ENCODE measurements at places on chromosomes 11 and 22.

- no peak for DNase-seq
These were observed 43.6 kb downstream of the IGF2 start for GRCh38 chr11:2095542-2095941.

GRCh38 chr11:68128682-68129327, 7.6 kb upstream of the CHKA start:
- no peak for DNase-seq

GRCh38 chr22:22085702-22086500, 103.3 kb upstream of the TOP3B start:
- DNase-seq = no peak

- DNase-seq = no peak
These were observed 33.1 kb upstream of the SPON1 start for GRCh38 chr11:13929395-13929891.

DNA sequence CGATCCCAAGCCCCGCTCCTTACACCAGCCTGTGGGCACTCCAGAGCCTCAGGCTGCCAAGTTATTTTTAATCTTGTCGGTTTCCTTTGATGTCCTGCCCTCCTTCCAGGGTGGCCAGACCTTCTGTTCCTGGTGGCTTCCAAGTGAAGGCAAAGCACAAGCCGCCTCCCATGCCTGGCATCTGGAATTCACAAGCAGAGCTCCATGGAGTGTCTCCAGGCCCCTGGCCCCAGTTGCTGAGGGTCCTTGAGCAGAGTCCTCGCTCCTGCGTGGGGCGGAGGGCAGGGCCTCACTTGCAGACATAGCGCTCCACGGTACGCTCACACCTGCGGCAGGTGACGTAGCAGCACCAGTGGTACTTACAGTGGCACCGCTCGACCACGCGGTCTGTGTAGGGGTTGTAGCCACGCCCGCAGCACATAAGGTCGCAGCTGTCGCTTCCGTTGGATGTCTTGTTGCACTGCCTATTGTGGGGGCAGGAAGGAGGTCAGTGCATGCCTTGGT, 19.5 kb downstream of the WNT11 start:
- no peak for DNase-seq

GRCh38 chr11:93988912-93989311, 32.2 kb upstream of the HEPHL1 start:
- DNase-seq = no peak

DNA sequence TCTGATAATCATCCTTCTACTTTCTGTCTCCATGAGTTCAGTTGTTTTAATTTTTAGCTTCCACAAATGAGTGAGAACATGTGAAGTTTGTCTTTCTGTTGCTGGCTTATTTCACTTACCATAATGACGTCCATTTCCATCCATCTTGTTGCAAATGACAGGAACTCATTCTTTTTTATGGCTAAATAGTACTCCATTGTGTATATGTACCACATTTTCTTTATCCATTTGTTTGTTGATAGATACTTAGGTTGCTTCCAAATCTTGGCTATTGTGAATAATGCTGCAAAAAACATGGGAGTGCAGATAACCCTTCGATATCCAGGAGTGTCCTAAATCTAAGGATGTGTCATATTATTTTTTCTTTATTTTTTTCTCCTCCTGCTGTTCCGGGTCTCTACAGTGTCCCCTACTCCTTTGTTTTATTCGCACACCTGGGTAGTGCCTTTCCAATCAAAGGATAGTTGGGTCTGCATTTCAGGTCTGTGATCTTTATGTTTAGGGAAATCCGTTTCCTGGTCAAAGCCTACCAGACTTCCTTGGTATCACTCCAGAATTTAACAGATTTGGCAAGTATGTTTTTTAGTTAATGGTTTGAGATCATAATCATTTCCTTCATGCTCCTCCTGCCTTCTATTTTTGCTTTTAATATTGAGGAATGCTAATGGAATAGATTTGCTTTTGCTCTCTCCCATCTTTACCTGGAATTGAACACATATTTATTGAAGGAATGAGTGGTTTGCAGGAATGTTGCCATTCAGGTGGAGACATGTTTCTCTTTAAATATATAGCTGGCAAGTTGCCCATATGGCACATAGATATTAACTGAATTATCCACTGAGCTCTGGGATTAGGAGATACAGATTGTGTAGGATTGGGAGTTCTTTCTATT, 53.7 kb downstream of the ARHGEF12 start:
- DNase-seq = no peak

- no peak for DNase-seq
These were observed 184.1 kb upstream of the ARHGAP20 start for GRCh38 chr11:110896358-110896757.

DNA sequence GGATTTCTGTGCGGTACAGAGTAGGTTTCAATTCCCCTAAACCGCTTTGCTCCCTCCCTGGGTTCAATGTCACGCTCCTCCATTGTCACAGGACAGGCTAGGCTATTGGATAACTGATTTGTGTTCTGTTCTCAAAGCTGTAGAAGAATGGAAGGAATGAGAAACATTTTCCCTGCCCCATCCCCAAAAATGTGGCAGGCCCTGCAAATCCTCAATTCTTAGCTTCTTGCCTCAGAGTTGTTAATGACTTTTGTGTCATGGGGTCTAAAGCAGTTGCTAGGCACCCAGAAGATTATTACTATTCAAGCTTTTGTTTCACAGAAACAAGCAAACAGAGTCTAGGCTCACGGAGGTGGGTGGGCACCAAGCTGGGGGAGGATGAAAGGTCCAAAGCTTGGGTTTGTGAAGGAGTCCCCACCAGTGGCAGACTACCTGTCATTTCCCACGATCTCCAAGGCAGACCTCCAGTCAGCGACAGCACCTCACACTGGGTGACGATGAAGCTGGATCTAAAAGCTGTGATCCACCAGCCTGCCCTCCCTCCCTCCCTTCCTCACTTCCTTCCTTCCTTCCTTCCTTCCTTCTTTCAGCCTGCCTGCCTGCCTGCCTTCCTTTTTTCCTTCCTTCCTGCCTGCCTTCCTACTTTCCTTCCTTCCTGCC, 1080.2 kb downstream of the OPCML start:
- no peak for DNase-seq

DNA sequence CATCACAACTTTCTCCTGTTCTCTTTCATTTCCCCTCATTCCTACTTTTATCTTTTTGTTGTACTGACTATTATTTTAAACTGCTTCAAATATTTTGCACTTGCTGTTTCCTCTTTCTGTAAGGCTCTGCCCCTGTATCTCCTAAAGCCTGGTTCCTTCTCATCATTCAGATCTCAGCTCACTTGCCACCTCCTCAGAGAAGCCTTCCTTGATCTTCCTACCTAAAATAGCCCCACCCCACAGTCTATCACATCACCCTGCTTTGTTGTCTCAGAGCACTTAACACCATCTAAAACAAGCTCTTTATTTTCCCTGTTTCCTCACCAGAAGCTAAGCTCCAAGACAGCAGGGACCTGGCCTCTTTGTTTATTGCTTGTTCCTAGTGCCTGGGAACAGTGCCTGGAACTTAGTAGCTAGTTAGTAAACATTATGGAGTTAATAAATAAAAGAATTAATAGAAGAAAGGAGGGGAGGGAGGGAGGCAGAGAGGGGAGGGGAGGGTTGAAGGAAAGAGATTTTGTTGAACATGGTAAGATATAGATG, 2.5 kb upstream of the STK33 start:
- no peak for DNase-seq

DNA sequence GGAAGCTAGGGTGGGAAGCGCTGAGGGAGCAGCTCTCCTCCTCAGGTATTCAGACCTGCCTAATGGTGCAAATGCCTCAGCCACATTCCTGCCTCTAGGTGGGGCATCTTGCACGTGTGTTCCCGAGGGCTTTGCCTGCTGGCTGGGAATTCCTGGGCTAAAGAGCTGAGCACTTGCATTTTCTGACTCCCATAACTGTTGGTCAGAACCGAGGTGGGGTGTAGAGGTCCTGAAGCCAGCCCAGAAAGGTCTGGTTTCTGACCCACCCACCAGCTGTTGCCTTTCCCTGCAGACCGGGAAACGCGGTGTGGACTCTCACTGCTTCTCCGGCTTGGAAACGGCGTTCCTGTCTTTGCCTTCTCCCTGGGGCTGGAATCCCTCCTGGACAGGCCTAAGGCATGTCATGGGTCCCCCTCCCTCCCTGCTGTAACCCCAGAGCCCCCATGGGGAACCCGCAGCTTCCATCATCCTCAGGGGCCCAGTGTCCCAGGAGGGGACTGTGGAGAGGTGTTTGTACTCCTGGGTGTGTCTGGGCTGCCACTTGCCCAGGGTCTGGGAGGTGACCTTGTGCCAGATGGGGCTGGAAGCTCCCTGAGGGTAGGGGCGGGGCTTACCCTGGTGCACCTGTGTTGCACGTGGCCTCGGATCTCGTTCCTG, 24.0 kb upstream of the SMIM38 start:
- peak; percentile 63 for DNase-seq

Measured in D341Med (cell line).